Forelimb muscle (tissue), 1 donor: ENCODE measurements at places on chromosomes 13 and 19. TPM values are rescaled to one million over a fixed set of nuclear protein-coding genes. Genes with fewer than 3 reads are reported as not detected.

- no peak for DNase-seq
These were observed 79.7 kb downstream of the LMO7 start for GRCh38 chr13:75715601-75716523.

LENG9 gene
- 1.8 TPM for polyA plus RNA-seq

SLC46A3 gene
- 1.5 TPM for polyA plus RNA-seq

CILP2 gene
- 2.2 TPM for polyA plus RNA-seq
